T-cell (primary cell): ENCODE measurements at places on chromosomes 1 and 21.

GRCh38 chr1:72635719-72636118, 353.4 kb upstream of the NEGR1 start:
- DNase-seq: no peak

GRCh38 chr1:170376801-170377385, 155.1 kb upstream of the GORAB start:
- no peak for DNase-seq

DNA sequence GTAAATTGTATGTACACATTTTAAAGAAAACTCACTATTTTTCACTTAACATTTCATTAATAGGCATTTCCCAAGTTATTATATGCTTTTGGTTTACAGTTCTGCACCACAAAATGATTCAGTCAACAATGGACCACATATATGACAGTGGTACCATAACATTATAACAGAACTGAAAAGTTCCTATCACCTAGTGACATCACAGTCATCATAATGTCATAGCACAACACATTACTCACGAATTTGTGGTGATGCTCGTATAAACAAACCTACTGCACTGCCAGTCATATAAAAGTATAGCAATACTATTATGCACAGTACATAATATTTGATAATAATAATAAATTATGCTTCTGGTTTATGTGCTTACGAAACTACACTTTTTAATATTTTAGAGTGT, 30.9 kb downstream of the DNAI4 start:
- no peak for DNase-seq

DNA sequence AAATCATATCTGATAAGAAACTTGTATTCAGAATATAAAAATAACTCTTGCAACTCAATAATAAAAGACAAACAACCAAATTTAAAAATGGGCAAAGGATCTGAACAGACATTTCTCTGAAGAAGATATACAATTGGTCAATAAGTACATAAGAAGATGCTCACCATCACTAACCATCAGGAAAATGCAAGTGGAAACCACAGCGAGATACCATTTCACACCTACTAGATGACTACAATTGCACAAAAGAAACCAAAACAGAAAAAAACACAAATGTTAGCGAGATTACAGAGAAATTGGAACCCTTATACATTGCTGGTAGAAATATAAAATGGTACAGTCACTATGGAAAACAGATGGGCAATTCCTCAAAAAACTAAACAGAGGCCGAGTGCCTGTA, 11.5 kb upstream of the ZNF683 start:
- no peak for DNase-seq

- no peak for DNase-seq
Observed at GRCh38 chr1:161718559-161719324, 2.6 kb upstream of the FCRLB start.

DNA sequence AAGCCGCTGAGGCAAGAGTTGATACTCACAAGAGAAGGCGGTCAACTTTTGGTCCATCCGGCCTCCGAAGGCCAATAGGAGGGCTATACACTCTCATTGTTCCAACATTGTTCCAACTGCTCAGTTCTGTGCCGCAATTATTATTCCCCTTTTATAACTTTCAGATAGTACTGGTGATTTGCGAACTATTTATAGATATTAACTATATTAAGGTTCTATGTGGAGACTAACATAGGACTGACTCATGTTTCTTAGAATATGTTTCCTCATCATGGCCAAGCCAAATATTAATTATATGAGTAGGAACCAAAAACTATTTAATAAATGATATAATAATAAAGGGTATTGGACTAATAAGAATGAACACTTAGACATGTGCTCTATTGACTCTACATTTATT, 96.7 kb upstream of the LBR start:
- no peak for DNase-seq

DNA sequence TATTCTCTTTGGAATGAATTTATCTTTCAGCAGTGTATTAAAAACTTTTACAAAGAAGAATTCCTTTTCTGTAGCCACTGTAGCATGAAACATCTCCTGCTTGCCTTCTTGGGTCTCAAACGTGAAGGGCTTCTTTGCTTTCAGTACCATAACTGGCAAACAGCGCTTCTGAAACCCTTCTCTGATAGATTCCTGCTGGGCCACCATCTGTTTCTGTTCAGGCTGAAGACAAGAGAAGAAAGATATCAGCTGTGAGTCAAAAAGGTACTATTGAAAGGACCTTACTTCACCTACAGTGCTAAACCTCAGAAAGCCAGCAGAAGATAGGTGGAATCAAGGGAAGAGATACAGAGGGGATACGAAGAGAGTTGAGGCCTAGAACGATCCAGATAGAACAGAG, 10.5 kb downstream of the AIM2 start:
- DNase-seq: no peak

GRCh38 chr1:90334137-90334536, 339.2 kb downstream of the ZNF326 start:
- DNase-seq: no peak

DNA sequence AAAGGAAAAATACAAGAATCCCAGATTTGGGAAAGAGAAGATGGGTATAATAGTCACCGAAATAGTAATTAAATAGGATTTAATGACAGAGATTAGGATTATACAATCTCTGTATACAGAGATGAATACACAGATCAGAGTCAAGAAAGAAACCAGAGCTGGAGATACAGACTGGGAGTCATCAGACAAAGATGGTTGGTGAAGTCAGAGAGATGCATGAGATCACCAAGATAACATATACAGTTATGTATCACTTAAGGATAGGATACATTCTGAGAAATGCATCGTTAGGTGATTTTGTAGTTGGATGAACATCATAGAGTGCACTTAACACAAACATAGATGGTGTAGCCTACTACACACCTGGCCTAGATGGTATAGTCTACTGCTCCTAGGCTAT, 49.8 kb downstream of the VCAM1 start:
- no peak for DNase-seq

GRCh38 chr1:155038602-155039307, 5.1 kb downstream of the DCST1 start:
- no peak for DNase-seq

DNA sequence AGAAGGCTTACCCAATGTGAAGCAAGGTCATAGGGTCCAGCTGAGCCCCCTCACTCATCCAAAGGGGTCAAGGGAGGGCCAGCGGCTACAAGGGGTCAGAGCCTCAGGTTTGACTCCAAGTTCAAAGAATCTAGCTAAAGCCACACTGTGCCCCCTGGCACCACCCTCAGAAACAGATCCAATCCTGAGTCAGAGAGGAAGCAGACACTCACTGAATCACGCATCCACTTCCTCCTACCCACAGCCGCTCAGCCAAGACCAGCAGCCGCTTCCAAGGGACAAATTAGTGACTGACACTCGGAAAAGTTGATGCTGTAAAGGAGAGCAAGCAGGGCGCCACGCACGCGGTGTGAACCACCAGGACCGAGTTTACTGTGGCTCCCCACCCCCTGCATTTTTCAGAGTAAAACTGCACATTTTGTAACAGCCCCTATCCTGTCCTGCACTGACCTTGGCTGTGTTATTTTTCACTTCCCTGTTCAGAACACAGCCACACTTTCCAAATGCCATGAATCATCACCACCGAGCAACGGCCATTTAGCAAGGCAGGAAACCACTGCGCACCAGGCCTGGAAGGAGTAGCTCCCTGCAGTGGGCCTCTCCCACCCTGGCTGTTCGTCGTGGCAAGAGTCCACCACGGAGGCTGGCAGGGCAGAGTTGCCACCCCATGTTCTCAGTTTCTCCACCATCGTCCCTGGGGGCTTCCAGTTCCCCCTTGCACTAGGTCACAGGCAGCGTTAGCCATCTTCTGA, 147.8 kb downstream of the TOMM20 start:
- DNase-seq: no peak

DNA sequence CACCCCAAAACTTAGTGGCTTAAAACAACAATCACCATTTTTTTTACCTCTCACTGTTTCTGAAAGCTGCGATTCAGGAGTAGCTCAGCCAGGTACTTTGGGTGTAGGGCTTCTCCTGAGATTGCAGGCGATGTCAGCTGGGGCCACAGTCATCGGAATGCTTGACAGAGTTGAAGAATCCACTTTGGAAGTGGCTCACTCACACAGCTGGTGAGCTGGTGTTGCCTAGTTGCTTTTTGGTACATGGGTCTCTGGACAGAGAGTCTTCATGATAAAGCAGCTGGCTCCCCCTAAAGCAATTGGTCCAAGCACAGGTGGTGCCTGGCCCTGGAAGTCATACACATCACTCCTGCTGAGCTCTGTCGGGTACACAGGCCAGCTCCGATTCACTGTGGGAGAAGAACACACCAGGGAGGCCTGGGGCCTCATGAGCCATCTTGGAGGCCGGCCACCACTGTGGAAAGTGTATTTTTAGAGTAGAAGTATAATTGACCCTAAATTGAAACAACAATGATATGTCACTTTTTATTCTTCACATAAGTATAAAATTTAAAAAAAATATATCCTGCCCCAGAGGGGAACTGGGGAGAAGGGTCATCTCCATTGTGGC, 75.2 kb upstream of the GALNT2 start:
- no peak for DNase-seq

DNA sequence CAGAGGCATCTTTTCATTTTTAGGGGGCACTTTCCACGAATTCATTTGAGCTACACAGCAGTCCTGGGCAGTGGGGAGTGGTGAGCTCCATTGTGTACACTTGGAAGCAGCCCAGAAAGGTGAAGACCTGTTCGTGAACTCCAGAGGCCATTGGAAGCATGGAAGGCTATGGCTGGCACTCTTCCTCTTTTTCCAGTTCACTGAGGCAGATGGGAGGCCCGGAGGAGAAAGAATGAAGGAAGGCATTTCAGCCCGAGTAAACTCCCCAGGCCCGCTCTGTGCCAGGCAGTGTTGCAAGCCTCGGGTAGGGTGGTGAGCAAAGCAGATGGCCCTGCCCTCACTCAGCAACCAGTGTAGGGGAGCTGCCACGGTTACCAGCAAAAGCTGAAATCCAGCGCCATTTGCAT, 673 bp upstream of the DHCR24 start:
- no peak for DNase-seq

- no peak for DNase-seq
Observed at GRCh38 chr1:41481109-41481775, 3.2 kb downstream of the EDN2 start.

DNA sequence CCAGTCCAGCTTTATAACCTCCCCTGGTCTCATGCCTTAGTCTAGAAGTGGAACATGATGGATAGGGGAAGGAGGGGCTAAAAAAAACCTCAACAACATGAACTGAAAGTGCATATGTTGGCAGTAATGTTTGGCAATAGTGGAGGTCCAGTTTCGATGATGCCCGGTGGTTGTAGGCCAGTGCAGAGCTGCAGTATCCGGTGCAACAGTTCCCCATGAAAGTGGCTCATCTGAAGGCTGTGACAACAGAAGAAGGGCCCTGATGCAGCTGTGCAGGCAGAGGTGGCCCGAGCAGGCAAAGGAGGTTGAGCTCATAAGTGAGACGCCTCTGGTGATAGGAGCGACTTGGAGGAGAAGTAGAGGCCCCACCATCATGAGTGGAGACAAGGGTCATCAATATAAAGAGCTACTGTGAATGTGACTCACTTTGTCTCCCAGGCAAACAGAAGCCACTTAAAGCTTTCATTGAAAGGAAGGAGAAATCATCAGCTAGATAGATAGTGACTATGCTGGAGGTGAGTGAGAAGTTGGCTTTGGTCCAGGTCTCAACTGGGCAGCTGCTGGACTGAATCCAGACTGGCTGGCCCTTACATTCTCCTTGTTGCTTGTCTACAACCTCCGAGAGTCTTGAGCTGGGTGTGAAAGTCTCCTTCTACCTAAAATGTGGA, 10.2 kb upstream of the CREG1 start:
- no peak for DNase-seq

DNA sequence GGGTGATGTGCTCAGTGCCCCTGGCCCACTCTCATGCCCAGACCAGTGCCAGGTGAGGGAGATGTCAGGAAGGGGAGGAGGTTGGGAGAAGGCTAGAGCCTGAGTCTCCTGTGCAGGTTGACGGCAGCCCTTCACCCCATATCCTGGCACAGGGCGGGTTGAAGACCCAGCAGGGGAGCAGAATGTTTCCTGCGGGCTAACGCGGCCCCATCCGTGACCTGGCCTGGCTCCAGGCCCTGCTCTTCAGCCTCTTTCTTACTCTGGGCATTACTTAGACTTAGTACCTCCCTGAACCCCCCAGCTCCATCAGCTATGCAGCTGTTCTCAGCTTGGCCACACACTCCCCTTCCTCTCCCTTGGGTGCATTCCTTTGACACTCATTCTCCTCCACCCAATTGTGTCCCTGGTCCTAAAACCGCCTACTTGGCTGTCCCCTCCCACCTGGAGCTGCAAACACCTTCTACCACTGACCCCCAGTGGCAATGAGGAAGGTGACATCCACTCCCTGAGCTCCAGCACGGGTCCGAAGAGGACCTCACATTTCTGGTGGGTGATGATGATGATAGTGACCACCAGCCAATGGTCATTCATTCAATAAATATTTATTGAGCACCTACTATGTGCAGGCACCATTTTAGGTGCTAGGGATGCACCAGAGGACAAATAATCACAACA, 179.0 kb downstream of the PTPRU start:
- no peak for DNase-seq

DNA sequence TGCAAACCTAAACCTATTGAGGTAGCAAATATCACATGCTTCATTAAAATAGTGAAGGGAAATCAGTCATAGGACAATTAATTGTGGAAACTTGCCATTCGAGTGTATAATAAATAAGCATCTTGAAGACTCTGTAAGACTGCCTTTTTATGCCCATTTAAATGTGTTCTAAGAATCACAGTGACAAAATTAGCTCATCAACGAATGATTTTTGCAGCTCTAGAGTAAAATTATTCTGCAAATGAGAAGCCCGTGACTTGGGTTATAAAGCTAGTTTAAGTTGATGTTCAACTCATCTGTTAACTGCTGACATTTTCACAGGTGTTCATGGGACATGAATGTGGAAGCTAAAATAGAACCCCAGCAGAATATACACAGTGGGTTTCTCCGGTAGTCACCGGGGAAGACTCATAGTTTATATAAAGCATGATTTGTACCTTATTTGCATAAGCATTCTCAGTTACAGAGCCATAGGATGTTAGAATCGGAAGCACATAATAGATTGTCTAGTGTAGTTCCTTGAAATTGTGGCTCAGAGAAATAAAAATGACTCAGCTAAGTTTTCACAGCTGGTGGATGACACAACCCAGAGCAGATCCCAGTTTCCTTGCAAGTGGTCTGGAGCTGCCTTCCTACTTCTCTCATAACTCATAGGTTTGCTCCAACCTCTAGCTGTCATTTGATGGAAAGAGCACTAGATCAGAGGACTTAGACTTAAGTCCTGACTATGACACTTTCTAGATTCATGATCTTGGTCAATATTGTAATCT, 107.3 kb downstream of the UCHL5 start:
- DNase-seq: no peak

DNA sequence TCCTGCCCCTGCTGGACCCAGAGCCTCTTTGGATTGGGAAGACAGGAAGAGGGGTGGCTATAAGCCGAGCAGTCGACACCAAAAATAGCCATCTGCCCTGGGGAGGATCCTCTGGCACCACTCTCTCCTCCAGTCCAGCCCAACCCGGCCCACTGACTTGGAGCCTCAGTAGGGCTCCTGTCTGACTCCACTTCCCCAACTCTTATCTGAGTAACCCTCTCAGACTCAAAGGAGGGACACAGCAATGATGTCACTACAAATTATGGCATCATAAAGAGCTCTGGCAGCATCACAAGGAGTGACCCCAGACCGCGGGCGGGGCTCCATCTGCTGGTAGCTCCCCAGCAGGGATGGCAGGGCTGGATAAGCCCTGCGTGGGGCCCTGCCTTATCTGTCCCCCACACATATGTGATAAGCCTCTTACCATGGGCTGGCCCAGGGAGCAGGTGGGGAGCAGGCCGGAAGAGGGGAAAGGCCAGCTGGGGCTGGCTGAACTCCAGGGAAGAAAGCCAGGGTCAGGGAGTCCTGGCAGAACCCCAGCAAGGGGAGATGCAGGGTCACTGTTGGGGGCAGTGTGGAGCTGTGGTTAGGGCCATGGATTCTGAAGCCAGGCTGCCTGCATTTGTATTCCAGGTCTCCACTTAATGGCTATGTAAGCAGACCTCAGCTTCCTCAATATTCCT, 4.6 kb upstream of the SLC6A9 start:
- DNase-seq: no peak
